Upper lobe of right lung (tissue), 1 donor: ENCODE measurements at places on chromosomes 1 and 21.

- DNase-seq, result no peak
Observed at GRCh38 chr1:245160741-245161400, 6.1 kb downstream of the KIF26B start.

GRCh38 chr1:41382480-41383090, 21.4 kb downstream of the FOXO6 start:
- DNase-seq, result peak; percentile 82

GRCh38 chr1:178484698-178485225, 12.0 kb downstream of the CLEC20A start:
- DNase-seq, result no peak

DNA sequence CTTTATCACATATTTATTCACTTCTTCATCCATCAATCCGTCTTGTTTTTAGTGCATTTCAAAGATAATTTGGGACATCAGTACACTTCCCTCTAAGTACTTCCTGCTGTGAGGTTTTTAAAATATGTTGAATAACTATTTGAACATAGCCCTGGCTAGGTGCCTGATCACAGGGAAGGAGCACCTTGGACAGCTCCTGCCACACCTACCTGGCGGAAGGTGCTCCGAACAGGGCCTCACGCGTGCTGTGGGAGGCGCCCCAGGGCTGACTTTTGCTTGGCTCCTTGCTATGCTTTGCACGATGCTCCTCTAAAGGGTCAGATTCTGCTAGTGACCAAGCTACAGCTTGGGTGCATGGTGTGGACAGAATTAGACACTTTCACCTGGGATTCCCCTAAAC, 4.9 kb upstream of the ATXN7L2 start:
- DNase-seq, result no peak

DNA sequence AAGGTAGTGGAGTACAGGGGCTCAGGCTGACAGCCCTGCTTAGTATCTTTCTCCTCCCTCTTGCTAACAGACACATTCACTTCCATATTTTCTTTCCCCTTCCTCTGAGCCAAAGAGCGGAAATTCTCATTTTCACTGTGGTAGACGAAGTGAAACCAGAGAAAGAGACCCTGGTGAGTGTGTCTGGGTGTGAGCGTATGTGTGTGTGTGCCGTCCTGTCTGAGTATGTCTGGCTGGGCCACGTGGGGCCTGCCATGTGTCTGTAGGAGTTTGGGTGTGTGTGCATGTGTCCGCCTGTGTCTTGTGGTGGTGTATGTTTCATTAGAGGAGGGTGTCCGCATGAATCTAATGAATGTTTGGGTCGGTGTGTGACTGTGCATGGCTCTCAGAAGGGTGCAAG, 1.7 kb downstream of the COL8A2 start:
- DNase-seq, result peak; percentile 77

GRCh38 chr21:32463889-32464300, 51.4 kb downstream of the EVA1C start:
- DNase-seq, result no peak

GRCh38 chr1:194252199-194252598, 1065.8 kb upstream of the B3GALT2 start:
- DNase-seq, result no peak

DNA sequence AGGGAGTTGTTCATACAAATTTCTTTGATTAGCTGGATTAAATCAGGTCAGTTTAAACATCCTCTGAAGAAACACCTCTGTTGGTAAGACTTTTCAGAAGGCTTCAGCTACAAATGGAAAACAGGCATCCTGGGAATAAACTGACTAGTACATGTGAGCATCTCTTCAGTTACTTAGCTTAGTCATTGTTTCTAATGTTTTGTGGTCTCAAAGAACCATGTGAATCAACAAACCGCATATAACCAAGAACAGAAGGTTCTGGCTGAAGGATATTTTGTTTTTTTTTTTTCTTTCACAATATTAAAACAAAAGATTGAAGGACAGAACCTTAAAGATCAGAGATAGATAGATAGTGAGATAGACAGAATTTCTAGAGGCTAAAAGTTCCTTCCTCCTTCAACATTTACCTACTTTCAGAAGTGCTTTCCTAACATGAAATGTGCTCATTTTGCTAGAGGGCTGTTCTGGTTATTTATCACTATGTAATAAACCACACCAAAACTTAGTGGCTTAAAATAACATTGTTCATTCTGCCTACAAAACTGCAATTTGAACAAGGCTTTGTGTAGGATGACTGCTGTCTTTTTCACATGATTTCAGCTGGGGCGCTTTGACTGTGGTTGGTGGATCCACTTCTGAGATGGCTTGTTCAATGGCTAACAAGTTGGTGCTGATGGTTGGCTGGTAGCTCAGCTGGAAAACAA, 119.8 kb upstream of the PTGFR start:
- no peak for DNase-seq

GRCh38 chr1:211637066-211637465, 38.4 kb downstream of the NEK2 start:
- peak; percentile 33 for DNase-seq

DNA sequence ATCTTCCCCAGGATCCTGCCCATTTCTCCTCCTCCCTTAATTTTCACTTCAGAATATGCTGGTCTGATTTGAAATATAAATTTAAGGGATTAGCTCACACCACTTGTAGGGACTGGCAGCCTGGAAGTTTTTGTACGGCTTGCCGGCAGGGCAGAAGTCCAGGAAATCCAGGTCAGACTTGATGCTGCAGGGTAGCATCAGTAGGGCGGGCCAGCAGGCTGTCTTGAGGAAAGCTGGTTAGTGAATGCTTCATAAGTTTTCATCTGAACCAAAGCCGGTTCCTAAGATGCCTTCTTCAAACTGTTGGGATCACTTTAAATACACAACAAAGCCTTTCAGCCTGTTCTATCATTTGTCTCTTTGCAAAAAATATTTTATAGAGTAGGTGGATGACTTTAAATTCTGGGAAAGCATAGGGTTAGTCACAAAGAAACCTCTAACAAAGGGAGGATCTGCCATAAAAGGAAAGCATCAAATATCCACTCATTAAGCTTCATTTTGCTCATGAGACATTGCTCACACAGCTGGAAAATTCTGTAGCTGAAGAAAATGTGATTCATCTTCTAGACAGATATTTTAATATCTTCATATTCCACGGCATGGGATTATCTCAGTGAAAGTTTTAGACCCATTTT, 90.7 kb upstream of the GFI1 start:
- no peak for DNase-seq

- no peak for DNase-seq
Observed at GRCh38 chr1:223618680-223619079, 46.8 kb downstream of the CAPN8 start.

GRCh38 chr1:50873458-50874187, 86.4 kb downstream of the FAF1 start:
- DNase-seq, result no peak

GRCh38 chr1:185279571-185279970, 37.5 kb downstream of the IVNS1ABP start:
- DNase-seq, result no peak

DNA sequence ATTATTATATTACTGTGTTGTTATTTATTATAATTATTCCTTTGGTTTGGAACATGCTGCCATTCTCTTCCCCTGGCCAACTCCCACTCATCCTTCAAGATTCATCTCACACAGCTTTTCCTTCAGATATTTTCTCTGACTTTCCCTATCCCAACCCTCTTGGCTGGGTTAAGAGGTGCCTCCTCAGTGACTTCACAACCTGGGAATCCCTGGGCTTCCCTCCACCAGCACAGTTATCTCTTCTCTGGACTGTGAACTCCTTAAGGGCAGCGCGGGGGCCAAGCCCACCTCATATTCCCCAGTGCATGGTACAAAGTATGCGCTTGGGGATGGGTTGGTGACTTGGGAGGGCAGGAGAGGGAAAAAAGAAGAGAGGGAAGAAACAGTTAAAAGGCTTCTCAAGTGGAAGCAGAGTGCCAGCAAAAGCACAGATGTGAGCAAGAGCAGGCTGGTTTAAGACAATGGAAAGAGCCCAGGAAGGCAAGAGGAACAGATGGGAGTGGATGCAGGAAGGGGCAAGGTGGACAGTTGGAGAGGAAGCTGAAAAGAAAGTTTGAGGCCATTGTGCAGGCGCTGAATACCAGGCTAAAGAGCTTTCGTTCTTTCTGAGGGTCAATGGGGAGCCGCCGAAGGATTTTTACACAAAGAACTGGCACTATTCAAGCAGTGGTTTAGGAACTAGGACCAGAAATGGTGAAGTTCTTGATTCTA, 132.3 kb downstream of the BEND5 start:
- DNase-seq, result no peak

DNA sequence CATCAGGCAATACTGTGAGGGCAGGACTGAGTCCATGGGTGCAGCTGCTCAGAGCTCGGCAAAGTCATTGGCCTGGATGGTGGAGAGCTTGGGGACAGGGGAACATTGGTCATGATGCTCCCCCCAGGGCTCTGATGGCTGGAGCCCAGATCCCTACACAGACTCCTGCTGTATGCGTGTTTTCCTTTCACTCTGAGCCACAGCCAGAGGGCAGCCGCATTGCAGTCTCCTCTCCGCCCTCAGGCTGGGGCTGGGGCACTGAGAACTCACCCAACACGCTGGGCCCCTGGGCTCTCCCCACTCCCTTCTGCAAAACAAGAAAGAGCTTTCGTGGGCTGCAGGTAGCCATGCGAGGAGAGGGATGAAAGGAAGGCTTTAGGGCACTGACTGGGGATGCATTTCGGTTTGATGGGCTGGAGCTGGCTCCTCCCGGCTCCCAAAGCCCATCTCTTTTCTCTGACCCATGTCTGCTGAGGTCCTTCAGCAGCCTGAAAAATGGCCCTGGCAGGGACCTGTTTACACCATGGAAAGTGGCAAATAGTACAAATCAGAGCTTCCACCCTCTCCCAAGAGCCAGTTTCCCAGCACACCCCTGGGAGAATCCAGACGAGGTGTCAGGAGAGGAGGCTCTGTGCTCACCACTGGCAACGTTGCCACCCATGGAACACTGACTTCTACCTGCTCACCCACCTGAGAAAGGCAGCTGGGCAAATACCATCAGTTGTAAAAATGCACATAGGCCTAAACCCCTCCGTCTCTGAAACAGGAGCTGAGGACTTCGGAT, 43.8 kb downstream of the CAPN2 start:
- no peak for DNase-seq

DNA sequence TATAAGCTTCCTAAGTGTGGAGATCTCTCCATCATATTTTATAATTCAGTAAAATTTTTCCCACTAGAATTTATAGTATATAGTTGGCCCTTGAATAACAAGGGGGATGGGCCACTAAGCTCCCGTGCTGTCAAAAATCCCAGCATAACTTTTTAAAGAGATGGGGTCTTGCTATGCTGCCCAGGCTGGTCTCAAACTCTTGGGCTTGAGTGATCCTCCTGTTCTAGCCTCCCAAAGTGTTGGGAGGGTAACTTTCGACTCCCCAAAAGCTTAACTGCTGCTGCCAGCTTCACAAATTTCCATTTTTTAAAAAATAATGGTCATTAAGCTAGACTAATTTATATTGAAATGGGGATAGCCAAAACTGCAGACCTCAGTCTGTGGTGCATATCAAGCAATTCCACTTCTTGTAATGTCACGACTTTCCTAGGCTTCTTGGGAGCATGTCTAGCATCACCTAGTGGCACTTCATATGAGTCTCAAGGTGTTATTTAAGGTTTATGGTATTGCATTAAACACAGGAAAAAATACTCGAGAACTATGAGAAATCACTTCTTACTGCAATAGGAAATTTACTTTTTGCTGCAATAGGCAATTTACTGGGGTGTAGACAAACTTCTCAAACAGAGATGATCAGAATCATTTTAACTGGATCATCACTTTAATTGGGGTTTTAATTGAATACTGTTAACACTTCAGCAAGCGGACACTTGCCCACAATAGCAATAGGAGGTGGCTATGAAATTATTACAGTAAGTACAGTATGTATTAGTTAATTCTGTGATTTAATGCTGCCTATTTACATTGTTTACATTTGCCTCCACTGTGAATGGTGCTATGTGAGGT, 19.3 kb upstream of the ACTA1 start:
- no peak for DNase-seq

DNA sequence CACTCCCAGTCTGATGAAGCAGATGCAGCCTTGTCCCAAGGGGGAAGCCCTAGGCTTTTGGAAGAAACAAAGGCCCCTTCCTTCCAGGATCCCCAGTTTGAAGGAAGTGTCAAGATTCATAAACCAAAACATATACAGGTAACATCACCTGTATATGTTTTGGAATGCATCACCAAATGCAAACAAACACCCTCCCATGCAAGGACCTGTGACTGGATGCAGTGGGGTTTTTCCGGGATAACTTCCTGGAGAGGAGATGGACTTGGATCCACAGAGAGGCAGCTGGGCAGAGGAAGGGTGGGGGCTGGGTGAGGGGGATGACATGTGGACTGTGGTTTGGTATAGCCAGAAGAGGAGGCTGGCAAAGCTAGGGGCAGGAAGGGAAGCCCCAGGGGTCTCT, 1.5 kb upstream of the PLA2G2F start:
- no peak for DNase-seq

DNA sequence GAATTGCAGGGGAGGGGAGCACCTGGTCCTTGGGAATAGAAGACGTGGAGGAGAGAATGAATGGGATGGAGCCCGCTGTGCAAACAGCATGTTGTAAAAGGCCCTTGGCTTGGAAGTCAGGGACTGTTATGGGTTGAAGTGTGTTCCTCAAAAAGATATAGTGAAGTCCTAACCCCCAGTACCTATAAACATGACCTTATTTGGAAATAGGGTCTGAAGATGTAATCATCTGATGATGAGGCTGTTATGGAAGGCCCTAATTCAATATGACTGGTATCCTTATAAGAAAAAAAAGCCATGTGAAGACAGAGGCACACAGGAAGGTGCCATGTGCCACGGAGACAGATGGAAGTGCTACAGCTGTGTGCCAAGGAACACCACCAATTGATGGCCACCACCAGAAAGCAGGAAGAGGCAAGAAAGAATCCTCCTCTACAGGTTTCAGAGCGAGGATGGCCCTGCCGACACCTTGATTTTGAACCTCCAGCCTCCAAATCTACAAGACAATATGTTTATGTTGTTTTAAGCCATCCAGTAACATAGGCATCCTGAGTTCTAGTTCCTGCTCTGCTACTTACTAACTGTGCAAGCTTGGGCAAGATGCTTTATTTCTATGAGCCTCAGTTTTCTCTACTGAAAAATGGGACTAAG, 51.2 kb downstream of the LRRN2 start:
- no peak for DNase-seq

- DNase-seq, result no peak
Observed at GRCh38 chr1:207958376-207959139, 47.6 kb upstream of the CD34 start.

- DNase-seq, result no peak
Observed at GRCh38 chr1:215256936-215257679, 174.6 kb downstream of the KCNK2 start.
